Karpas-422 (cell line): ENCODE measurements at places on chromosomes 11 and 22. TPM values are rescaled to one million over a fixed set of nuclear protein-coding genes. Genes with fewer than 3 reads are reported as not detected.

DNA sequence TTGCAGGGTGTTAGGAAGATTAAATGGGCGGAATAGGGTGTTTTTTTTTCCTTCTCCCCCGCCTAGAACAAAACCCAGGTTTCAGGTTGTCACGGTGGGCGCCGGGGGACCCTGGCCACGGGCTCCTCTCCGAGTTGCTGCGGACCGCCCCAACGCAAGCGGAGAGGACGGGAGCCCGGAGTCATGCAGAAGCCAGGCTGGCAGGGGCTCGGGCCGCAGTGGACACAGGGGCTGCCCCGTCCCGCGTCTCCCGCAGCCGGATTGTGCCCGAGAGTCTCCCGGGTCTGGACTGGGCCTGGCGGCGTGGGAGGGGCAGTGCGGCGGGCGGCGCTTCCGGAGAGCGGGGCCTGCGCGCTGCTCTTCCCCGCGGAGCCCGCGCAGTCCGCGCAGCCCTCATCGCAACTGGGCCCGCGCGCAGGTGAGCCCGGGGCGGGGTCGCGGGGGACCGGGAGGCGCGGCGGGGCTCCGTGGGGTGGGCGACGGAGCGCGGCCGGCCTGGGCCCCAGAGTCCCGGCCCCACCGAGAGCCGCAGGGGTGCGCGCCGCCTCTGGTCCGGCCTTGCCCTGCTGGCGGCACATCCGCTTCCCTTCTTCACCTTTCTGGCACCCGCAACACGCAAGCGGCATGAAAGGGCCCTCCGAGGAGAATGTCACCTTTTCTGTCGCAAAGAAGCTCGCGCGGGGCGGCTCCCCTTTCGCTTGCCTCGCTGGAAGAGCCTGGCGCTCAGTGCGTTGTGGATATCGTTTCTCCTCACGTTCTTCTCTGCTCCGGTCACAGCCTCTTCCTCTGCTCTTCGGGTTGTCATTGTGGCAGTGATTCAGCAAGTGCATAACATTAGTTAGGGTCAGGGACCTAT lies at the start of gene TIRAP:
TSS of gene TIRAP (plus strand) at position 358 of the 856 bp plus-strand sequence. CDS start 7,802 bp downstream, outside the sequence.
- H3K36me3 ChIP-seq, result no peaks in the 10 kb centered on the region
- H3K4me1 ChIP-seq, result peaks cover 19% of the 10 kb centered on the region
- peak; percentile 70 for DNase-seq
- H3K27ac ChIP-seq, result peak within 1 kb of the TSS; percentile 65
- H3K27me3 ChIP-seq, result no peaks in the 10 kb centered on the region

DNA sequence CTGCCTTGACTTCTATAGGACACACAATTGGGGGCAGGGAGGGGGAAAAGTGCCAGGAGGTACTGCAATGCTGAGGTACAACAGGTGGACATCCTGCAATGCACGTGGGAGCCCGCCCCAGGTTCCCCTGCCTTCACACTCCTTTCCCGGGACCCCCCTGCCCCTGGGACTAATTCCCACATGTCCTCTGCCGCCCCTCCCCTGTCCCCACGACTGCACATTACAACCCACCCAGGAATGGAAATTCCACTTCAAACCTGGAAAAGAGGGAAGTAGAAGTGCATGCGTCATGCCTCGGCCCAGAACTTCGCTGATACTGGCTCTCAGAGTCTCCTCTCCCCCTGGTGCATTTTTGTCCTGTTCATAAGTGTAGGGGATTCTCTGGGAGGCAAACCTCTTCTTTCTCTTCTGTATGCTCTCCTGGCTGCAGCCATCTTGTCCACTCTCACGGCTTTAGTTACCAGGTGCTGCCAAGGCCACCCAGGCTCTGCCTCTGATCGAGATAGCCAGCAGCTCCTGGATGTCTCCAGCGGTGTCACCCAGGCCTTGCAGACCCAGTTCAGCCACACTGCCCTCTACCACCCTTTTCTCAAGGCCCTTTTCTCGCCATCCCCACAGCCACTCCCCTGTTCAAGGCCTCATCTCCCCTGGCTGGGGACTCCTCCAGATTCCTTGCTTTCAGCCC lies 43.7 kb downstream of the GDPD5 start:
- H3K4me3 ChIP-seq, result peak overlapping the region; percentile 27; the same call in 1 of the 2 replicates
- no peak for DNase-seq
- peak overlapping the region; percentile 93 for H3K27ac ChIP-seq
- peaks cover 86% of the 10 kb centered on the region for H3K4me1 ChIP-seq

DNA sequence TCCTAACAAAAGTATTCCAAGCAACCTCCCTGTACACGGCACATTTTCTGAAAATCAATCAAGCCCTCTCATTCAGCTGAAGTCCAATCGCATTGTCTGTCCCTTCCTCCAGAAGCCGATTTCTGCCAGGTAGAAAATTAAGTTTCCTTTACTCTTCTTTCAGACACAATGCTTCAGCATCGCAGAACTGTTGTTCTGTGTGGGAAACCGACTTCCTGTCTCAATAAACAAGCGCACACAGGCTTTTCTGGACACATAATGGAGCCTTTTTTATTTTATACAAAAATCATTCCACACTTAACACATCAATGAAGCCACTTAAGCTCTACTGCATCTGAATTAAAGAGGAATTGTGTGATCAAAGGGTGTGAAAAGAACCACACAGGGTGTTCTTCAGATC lies 75.6 kb downstream of the BLID start:
- no peaks in the 10 kb centered on the region for H3K4me1 ChIP-seq
- DNase-seq, result no peak
- H3K27me3 ChIP-seq, result no peaks in the 10 kb centered on the region
- no peak overlapping the region for H3K4me3 ChIP-seq
- H3K36me3 ChIP-seq, result no peaks in the 10 kb centered on the region

GRCh38 chr22:17982572-17983141 lies 41.7 kb downstream of the MICAL3 start:
- H3K36me3 ChIP-seq, result peaks cover 10% of the 10 kb centered on the region; the same call in 1 of the 2 replicates
- peaks cover 68% of the 10 kb centered on the region for H3K4me1 ChIP-seq
- H3K27me3 ChIP-seq, result no peaks in the 10 kb centered on the region
- no peak for DNase-seq

DNA sequence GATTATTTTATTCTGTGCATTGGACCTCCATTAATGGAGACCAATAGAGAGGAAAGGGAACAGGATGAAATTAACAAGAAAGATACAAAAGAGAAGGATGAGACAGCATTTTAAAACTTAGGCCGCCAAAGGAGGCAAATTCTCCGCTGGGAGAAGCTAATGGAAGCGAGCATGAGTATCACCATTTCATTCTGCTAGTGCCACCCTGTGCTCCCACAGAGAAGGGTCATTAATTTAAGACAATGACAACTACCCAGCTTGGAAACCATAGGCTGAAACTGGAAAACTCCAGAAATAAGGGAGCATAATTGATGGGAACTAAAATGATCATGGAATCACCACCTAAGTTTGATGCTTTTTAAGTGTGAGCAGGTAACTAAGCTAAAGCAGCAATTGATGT lies 69.2 kb downstream of the SLC36A4 start:
- no peaks in the 10 kb centered on the region for H3K36me3 ChIP-seq
- H3K4me1 ChIP-seq, result no peaks in the 10 kb centered on the region
- no peak for DNase-seq
- no peak overlapping the region for H3K27ac ChIP-seq
- no peak overlapping the region for H3K4me3 ChIP-seq
- peaks cover 2% of the 10 kb centered on the region; the same call in 1 of the 2 replicates for H3K27me3 ChIP-seq

GRCh38 chr11:128470081-128470480 lies 117.3 kb downstream of the ETS1 start:
- peak overlapping the region; percentile 98 for H3K27ac ChIP-seq
- DNase-seq, result peak; percentile 75
- H3K4me1 ChIP-seq, result peaks cover 79% of the 10 kb centered on the region
- no peaks in the 10 kb centered on the region for H3K27me3 ChIP-seq
- peak overlapping the region; percentile 42; the same call in 1 of the 2 replicates for H3K4me3 ChIP-seq

The MMP13 gene
- not detected in 2 replicates for total RNA-seq

DNA sequence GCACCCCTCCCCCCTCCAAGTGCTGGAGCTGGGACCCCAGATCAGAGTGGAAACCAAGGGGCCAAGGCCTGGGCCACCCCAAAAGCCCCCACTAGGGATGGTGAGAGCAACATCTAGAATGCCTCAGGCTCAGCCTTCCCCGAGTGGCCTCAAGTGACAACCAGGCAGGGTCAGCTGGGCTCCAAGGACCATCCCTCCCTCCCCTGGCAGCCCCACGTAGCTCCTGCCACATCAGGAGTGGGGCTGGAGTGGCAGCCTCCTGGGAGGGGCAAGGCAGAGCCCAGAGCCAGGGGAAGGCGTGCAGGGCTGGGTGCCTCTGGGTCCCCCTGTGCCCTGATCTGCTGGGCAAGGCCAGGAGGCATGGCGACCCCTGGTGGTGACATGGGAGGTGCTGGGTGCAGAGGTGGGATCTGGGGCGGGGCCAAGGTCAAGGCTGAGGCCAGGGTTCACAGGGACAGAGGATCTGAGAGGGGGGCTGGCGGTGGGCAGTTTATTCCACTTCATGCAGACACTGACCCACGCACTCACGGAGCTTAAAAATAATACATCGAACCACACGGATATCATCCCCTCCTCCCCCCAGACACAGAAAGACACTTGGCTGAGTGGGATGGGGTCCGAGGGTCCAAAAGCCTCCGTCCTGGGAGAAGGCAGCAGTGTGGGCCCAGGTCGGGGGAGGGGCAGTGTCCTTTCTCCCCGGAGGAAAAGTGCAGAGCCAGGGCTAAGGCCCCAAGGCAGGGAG lies 15.8 kb upstream of the EHD1 start:
- peaks cover 4% of the 10 kb centered on the region; the same call in 1 of the 2 replicates for H3K4me1 ChIP-seq
- no peaks in the 10 kb centered on the region for H3K36me3 ChIP-seq
- no peaks in the 10 kb centered on the region for H3K27me3 ChIP-seq
- H3K4me3 ChIP-seq, result no peak overlapping the region
- DNase-seq, result peak; percentile 95

DNA sequence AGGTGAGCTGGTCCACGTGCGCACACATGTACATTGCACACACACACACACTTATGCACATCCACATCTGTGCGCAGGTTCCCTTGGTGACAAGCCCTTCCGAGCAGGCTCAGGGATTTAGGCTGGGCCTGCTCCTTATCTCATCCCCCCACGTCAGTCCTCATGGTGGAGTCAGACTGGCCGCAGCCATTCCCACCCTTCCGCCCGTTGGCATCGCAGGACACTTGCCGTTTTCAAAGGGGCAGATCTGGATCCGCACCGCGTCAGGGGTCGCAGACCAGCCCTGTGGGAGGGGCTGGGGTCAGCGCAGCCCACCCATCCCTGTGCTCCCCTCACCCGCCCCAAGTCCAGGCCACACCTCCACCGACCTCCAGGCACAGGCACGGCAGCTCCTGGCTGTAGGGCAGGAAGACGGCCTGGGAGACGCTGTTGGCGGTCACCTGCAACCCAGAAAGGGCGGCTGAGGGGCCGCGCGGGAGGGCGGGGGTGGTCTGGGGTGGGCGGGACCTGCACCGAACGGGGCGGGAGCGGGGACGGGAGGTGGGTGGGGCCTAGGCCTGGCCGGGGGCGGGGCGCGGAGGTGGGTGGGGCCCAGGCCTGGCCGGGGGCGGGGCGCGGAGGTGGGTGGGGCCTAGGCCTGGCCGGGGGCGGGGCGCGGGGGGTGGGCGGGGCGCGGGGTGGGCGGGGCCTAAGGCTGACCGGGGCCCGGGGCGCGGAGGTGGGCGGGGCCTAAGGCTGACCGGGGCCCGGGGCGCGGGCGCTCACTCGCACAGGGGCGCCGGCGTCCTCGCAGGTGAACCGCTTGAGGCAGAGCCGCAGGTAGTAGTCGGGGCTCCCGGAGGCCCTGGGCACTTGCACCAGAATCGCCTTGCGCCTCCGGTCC lies 13.3 kb downstream of the IL17REL start:
- H3K4me3 ChIP-seq, result no peak overlapping the region
- no peaks in the 10 kb centered on the region for H3K27me3 ChIP-seq
- H3K36me3 ChIP-seq, result no peaks in the 10 kb centered on the region
